ENCODE measurements at places on chromosomes 3 and 15. TPM values are rescaled to one million over a fixed set of nuclear protein-coding genes. Genes with fewer than 3 reads are reported as not detected.
A peak's percentile ranks its signal among the peaks of the same experiment; 100 is the strongest.

GRCh38 chr3:119542168-119542767, 17.1 kb downstream of the CD80 start:
- H3K36me3 ChIP-seq = no peaks in the 10 kb centered on the region
- DNase-seq = no peak
- H3K27me3 ChIP-seq = no peaks in the 10 kb centered on the region
- no peaks in the 10 kb centered on the region for H3K4me1 ChIP-seq
- no peak overlapping the region for H3K4me3 ChIP-seq

DNA sequence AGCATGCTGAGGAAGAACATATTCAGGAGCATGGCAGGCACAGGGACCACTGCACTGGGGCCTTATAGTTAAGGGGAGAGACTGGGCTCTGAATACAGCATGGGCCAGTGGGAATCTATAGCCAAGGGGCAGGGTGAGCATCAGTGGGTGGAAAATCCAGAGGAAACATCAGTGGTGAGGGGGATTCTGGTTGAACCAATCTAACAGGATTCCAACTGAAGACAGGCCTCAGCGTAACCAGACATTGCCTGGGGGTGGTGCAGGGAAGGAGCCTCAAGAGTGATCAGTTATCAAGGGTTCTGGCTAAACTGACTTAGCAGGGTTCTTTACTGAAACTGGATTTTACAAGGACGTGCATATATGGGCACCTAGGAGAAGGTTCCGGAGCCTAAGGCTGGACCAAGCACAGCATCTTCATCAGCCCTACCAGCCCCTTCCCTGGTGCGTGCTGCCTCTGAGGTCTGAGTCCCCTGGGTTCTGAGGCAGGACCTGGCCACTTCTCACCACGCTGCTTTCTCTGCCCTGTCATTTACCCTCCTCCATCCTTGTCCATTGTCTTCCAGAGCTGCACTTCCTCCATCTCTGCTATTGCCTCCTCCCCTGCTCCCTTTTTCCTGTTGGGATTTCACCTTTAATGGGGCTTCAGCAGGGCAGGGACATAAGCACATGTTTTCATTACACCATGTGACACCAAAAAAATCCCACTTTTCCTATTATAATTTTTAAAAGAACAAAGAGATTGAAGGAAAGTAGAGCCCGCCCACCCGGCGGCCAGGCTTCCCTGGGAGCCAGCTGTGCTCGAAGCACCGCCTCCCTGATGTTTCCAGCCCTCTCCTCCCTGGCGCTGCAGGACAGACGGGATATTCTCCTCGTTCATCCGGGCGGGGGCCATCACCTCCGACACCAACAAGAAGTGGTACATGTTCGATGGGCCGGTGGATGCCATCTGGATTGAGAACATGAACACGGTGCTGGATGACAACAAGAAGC, 52.1 kb downstream of the DNAH1 start:
- no peak for DNase-seq
- no peaks in the 10 kb centered on the region for H3K27me3 ChIP-seq
- no peaks in the 10 kb centered on the region for H3K4me1 ChIP-seq
- H3K36me3 ChIP-seq = no peaks in the 10 kb centered on the region
- no peak overlapping the region for H3K4me3 ChIP-seq
- no peak overlapping the region for H3K27ac ChIP-seq

Gene STAC
- 0.59 TPM for total RNA-seq

GRCh38 chr3:119636249-119636648, 24.1 kb downstream of the POPDC2 start:
- peaks cover 3% of the 10 kb centered on the region for H3K4me1 ChIP-seq
- no peak overlapping the region for H3K4me3 ChIP-seq
- DNase-seq = no peak
- no peaks in the 10 kb centered on the region for H3K36me3 ChIP-seq
- H3K27ac ChIP-seq = no peak overlapping the region
- no peaks in the 10 kb centered on the region for H3K27me3 ChIP-seq

DNA sequence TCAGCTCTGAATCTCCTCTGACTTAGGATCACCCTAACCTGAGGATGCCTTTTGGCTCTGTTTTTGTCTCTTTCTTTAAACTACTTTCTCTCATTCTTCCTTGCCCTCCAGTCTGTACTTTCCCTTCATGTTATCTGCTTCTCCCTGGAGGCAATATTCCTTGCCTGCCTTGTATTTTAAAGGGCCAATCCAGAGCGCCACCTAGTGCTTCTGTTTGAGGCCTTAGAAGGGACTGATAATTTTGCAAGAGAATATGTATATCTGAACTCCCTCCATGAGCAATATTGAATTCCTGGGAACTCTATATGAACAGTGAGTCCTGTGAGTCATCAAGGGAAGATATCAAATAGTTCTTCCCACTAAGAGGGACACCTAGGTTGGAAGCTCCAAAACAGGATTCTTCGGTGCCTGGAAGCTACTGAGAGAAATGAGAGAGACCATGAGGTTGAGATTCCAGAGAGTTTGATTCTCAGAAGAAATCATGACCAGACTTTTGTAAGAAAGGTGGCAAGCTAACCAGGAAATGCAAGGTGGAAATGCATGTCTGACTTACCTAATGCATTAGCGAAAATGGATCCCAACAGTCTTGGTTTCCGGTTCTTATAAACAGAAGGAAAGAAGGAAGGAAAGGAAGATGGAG, 203.8 kb upstream of the CD96 start:
- H3K36me3 ChIP-seq = no peaks in the 10 kb centered on the region
- no peaks in the 10 kb centered on the region for H3K27me3 ChIP-seq
- no peaks in the 10 kb centered on the region for H3K4me1 ChIP-seq
- H3K27ac ChIP-seq = no peak overlapping the region
- DNase-seq = peak; percentile 86

Gene CPNE9
- 0.15 TPM for total RNA-seq

Gene SLC22A13
- 0.33 TPM for total RNA-seq

- H3K27ac ChIP-seq = no peak overlapping the region
- no peaks in the 10 kb centered on the region for H3K4me1 ChIP-seq
- H3K4me3 ChIP-seq = no peak overlapping the region
- DNase-seq = peak; percentile 88
- no peaks in the 10 kb centered on the region for H3K27me3 ChIP-seq
These were observed 5.0 kb upstream of the AP3S2 start for GRCh38 chr15:89898614-89899294.

Gene TMCO5A
- not detected for total RNA-seq

Gene SH3BP5
- total RNA-seq = 21.6 TPM

DNA sequence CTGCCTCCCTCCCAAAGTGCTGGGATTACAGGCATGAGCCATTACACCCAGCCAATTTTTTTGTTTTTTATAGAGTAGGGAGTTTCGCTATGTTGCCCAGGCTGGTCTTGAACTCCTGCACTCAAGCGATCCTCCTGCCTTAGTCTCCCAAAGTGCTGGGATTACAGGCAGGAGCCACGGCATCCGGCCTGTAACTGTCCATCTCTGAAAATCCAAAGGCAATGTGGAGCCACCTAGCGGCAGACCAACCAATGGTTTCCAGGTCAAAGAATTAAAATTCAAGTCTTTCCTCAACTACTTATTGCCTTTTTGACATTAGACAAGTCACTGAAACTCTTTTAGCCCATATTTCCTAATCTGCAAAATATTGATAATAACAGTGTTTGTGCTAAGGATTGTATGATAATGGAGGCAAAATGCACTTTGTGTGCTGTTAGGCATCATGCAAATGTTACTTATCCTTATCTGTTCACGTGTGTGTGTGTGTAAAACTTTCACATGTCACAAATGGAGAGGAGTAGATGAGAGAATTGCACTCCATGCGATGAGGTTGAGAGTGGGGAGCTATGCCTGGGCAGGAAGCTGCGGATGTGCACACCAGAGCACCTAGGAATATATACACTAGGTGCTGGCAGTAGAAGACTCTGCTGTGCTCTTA, 48.7 kb downstream of the COL8A1 start:
- peaks cover 2% of the 10 kb centered on the region for H3K4me1 ChIP-seq
- H3K4me3 ChIP-seq = no peak overlapping the region
- DNase-seq = peak; percentile 89
- no peak overlapping the region for H3K27ac ChIP-seq
- H3K27me3 ChIP-seq = no peaks in the 10 kb centered on the region
- H3K36me3 ChIP-seq = no peaks in the 10 kb centered on the region

GRCh38 chr3:174325834-174326700, 533.1 kb upstream of the NAALADL2 start:
- H3K4me3 ChIP-seq = no peak overlapping the region
- no peak for DNase-seq
- H3K36me3 ChIP-seq = no peaks in the 10 kb centered on the region
- H3K27ac ChIP-seq = no peak overlapping the region
- H3K4me1 ChIP-seq = no peaks in the 10 kb centered on the region
- H3K27me3 ChIP-seq = no peaks in the 10 kb centered on the region

Gene MME
- total RNA-seq = 24.6 TPM

- no peak for DNase-seq
- no peaks in the 10 kb centered on the region for H3K27me3 ChIP-seq
- H3K27ac ChIP-seq = no peak overlapping the region
- H3K4me1 ChIP-seq = no peaks in the 10 kb centered on the region
- H3K4me3 ChIP-seq = no peak overlapping the region
- H3K36me3 ChIP-seq = no peaks in the 10 kb centered on the region
These were observed 66.8 kb downstream of the GREM1 start for GRCh38 chr15:32784581-32784980.

DNA sequence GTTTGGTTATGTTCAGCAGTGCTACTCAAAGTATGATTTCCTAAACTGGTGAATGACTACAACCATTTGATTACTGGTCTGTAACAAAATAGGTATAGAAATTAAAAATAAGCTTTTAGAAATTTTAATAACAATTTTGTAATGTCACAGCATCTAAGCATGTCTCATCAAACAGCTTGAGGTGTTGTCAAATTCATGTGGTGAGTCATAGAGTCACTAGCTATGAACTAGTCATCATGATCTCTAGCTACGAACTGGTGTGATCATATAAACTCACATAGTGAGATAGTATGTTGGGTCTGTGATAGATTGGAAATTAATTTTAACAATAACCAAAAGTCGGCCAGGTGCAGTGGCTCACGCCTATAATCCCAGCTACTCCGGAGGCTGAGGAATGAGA, 213.9 kb upstream of the RBMS3 start:
- no peaks in the 10 kb centered on the region for H3K36me3 ChIP-seq
- no peaks in the 10 kb centered on the region for H3K4me1 ChIP-seq
- no peak overlapping the region for H3K27ac ChIP-seq
- no peaks in the 10 kb centered on the region for H3K27me3 ChIP-seq
- no peak for DNase-seq

- no peak overlapping the region for H3K4me3 ChIP-seq
- H3K27ac ChIP-seq = peak overlapping the region; percentile 54
- H3K27me3 ChIP-seq = peaks cover 42% of the 10 kb centered on the region
- no peaks in the 10 kb centered on the region for H3K36me3 ChIP-seq
These were observed 25.2 kb downstream of the ARPP21 start for GRCh38 chr3:35664460-35664919.

- H3K27me3 ChIP-seq = no peaks in the 10 kb centered on the region
- no peaks in the 10 kb centered on the region for H3K4me1 ChIP-seq
- no peaks in the 10 kb centered on the region for H3K36me3 ChIP-seq
- no peak overlapping the region for H3K4me3 ChIP-seq
- H3K27ac ChIP-seq = no peak overlapping the region
- DNase-seq = no peak
These were observed 39.0 kb downstream of the IFT57 start for GRCh38 chr3:108183181-108183580.

GRCh38 chr3:152466784-152467183, 198.1 kb downstream of the MBNL1 start:
- H3K4me1 ChIP-seq = no peaks in the 10 kb centered on the region
- H3K27ac ChIP-seq = no peak overlapping the region
- H3K36me3 ChIP-seq = no peaks in the 10 kb centered on the region

DNA sequence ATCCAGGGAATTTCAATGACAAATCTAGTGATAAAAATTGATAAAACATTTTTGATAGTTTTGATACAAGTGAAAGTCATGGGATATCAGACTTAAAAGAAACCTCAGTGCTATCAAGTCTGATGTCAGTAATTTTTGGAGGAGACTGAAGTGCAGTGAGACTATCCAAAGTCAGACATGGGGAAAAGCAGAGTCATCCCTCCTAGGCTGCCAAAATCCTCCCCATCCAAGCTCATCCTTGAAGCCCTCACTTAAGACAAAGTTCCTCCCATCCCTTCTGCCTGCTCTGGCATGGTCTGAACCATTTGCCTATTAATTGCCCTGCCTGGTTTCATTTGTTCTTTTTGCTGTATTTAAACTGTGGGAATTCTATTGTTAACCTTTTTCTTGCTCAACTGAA, 456.9 kb upstream of the UBE2E2 start:
- H3K27me3 ChIP-seq = no peaks in the 10 kb centered on the region
- H3K36me3 ChIP-seq = no peaks in the 10 kb centered on the region
- no peak overlapping the region for H3K4me3 ChIP-seq
- no peak overlapping the region for H3K27ac ChIP-seq
- no peak for DNase-seq

GRCh38 chr3:10561946-10562560, 56.7 kb upstream of the ATP2B2 start:
- no peaks in the 10 kb centered on the region for H3K27me3 ChIP-seq
- H3K36me3 ChIP-seq = no peaks in the 10 kb centered on the region
- DNase-seq = no peak
- H3K4me3 ChIP-seq = no peak overlapping the region

Gene GOLGA8G
- total RNA-seq = not detected

DNA sequence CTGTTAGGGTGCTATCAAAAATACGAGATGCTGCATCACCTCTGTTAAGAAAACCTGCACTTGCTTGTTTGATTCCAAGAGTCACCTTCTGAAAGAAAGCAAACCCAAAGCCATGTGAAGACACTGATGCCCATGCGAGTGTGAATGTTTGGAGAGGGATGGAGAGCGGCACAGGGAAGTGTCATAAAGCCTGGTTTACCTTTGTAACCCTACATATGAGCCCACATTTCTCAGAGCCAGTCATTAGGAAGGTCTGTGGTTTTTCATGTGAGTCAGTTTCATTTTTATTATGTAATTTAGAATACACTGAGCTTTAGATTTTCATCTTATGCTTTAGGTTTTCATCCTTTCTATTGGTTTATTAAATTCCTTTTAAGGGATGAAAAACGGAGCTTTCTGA, 896.8 kb downstream of the ROBO1 start:
- no peak overlapping the region for H3K4me3 ChIP-seq
- H3K36me3 ChIP-seq = no peaks in the 10 kb centered on the region
- no peak for DNase-seq
- H3K27me3 ChIP-seq = no peaks in the 10 kb centered on the region

- no peaks in the 10 kb centered on the region for H3K4me1 ChIP-seq
- no peak overlapping the region for H3K27ac ChIP-seq
- DNase-seq = no peak
- H3K27me3 ChIP-seq = no peaks in the 10 kb centered on the region
These were observed 412.1 kb downstream of the OCA2 start for GRCh38 chr15:27686971-27687370.

DNA sequence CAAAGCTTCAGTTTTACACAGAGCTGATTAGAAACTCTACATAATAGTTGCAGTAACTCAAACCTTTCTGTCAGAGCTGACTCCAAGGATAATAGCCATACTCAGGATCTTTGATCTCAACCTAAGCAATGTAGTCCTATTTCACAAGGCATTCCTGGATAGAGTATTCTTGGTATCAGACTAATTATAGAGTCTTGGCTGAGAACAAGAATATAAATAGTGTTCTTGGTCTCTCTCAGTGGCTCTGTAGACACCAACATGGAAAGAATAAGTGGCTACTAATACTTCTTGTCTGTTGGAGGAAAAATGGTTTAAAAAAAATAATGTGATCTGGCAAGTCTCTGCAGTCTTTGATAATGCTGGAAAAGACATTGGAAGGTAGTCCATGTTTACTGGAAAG, 55.7 kb downstream of the RIOX2 start:
- H3K27ac ChIP-seq = no peak overlapping the region
- H3K4me3 ChIP-seq = no peak overlapping the region
- no peak for DNase-seq
- no peaks in the 10 kb centered on the region for H3K36me3 ChIP-seq
- no peaks in the 10 kb centered on the region for H3K27me3 ChIP-seq
- H3K4me1 ChIP-seq = peaks cover 2% of the 10 kb centered on the region
